Midbrain (tissue), 1 donor: ENCODE measurements at places on chromosomes 12 and 14.
A peak's percentile ranks its signal among the peaks of the same experiment; 100 is the strongest.

GRCh38 chr12:117869551-117869950 lies 99.2 kb downstream of the KSR2 start:
- DNase-seq, result no peak

DNA sequence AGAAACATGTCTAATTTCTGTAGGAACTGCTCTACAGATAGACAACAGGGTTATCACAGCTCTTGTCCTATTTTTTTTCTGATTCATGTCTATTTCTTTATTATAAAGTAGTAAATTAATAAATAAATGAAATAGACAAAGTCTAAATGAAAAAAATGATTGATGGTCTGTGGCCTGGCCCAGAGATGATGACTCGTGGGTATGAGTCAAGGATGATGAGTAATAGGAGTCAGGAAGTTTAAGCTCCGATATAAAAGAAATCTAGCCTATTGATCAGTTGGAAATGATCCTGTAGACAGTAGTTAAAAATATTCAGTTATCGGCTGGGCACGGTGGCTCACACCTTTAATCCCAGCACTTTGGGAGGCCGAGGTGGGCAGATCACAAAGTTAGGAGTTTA lies 90.6 kb upstream of the RTL1 start:
- no peak for DNase-seq

GRCh38 chr12:20189767-20190166 lies 178.6 kb upstream of the PDE3A start:
- no peak for DNase-seq

GRCh38 chr12:101714877-101715444 lies 17.5 kb downstream of the CHPT1 start:
- DNase-seq, result peak; percentile 16

DNA sequence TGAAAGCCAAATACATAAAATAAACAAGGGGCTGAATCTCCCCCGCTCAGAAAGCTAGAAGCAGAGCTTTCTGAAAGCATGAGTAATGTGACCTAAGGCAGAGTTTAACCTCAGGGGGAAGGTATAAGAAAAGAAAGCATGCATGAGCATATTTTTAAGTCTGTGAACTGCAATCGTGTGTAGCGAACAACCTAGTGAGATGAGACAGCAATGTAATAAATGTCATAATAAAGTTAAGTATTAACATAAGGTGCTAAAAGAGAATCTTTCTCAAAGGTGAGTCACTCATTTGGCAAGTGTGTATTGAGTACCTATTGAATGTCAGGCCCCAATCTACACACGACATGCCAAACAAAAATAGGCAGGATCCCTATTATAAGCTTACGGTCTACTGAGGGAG lies 14.2 kb upstream of the WDR20 start:
- no peak for DNase-seq

- DNase-seq, result no peak
Observed at GRCh38 chr14:51211149-51211548, 28.9 kb upstream of the TMX1 start.

GRCh38 chr12:6295094-6295811 lies 15.2 kb upstream of the PLEKHG6 start:
- no peak for DNase-seq

- peak; percentile 12 for DNase-seq
Observed at GRCh38 chr12:70543444-70543843, 93.8 kb downstream of the PTPRB start.

DNA sequence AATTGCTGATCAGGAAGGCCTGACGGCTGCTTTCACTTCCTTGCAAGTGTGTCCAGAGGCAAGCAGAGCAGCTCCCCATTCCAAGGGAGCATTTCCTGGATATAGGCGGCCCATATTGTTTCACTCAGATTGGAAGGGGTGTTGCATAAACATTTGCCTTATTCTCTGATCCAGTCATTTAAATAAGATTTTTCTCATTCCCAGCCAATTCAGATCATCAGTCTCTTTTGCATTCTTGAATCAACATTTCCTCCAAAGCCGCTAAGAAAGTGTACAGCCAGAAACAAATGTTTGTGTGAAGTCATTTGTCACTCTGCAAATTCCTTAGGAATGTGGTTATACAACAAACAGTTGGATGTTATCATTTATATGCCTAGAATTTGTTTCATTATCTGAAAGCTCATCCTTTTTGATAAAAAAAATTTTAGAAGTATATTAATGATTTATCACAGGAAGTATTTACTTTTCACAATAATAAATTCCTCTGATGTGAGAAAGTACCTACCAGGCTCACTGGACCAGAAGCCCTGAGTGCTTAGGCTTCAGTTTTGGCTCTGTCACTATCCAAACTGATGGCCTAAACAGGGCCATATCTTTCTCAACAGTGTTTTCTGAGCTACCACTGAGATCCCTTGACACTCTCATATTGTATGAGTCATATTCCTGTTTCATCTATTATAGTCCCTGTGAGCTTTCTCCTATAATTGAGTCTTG lies 379.6 kb downstream of the CCDC91 start:
- no peak for DNase-seq
